Fibroblast of lung (primary cell): ENCODE measurements at places on chromosomes 6 and 20. TPM values are rescaled to one million over a fixed set of nuclear protein-coding genes. Genes with fewer than 3 reads are reported as not detected.

DNA sequence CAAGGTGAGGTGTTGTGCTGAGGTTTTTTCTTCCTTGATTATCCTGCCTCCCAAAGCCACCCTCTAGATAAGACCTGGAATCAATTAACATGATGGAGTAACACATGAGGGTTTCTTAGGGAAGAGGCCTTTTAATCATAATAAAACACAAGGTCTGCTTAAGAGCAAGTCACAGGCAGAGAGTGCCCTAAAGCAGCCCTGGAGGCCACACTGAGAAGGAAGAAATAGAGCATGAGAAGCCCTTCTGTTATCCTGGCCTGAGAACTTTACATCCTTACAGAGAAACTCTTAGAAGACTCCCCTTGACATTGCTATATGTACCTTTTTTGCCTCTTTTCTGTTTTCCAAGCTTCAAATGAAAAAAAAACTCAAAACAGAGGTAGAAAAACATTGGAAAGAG lies 132.3 kb downstream of the CEP57L1 start:
- DNase-seq: no peak

TMC2 gene
- under 0.01 TPM in 2 replicates for total RNA-seq

DNA sequence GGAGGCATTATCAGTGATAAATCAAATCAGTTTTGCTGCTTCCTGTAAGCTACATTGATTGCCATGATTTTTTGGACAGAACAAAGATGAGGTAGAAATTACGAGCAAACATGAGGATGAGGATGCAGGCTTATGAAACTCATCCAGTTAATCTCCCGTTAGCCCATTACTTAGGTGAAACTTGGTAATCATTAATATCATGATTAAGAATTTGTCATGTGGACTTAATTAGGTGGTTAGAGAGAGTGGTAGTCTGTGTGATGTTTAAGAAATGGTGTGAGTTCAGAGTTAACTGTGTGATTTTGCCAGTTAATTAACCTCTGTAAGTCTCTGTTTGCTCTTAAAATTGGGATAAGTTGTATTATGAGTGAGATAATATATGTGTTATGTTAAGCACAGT lies 62.0 kb downstream of the TSPYL4 start:
- no peak for DNase-seq

- DNase-seq: no peak
These were observed 31.2 kb downstream of the CITED2 start for GRCh38 chr6:139343052-139343750.

DNA sequence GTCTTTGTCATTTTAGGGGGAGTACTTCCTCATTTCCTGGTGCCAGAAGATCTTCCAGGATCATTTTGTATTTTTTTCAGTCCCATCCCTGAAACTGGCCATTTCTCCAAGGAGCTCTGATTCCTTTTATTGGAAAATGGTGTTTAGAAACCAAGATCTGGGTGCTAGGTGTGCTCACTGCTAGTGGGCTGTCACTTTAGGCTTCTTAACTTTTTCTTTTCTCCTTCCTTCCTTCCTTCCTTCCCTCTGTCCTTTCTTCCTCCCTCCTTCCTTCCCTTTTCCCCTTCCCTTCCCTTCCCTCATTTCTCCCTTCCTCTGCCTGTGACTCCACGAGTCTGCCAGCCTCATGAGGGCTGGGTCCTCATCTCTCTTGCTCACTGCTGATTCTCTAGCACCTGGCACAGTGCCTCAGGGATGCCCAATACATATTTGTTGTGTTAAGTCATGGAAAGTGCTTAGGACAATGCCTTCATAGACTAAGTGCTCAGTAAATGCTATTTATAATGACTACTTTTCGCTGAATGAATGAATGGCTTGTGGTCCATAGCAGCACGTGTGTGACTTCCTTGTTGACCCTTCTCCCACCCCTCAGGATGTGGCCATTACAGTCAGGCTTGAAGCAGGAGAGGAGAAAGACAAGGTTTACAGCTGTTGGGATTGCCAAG lies 36.9 kb downstream of the APCDD1L start:
- no peak for DNase-seq

NMBR gene
- total RNA-seq: under 0.01 TPM in 1 of 2 replicates, not detected in the other
